Activated CD4-positive, alpha-beta T cell treated with anti-CD3 and anti-CD28 coated beads, Interleukin-2, amount 50 U/mL, for 24 hours (primary cell): ENCODE measurements at places on chromosomes 5 and 9.

GRCh38 chr9:708551-709432, 132.7 kb upstream of the DMRT1 start:
- DNase-seq: no peak

DNA sequence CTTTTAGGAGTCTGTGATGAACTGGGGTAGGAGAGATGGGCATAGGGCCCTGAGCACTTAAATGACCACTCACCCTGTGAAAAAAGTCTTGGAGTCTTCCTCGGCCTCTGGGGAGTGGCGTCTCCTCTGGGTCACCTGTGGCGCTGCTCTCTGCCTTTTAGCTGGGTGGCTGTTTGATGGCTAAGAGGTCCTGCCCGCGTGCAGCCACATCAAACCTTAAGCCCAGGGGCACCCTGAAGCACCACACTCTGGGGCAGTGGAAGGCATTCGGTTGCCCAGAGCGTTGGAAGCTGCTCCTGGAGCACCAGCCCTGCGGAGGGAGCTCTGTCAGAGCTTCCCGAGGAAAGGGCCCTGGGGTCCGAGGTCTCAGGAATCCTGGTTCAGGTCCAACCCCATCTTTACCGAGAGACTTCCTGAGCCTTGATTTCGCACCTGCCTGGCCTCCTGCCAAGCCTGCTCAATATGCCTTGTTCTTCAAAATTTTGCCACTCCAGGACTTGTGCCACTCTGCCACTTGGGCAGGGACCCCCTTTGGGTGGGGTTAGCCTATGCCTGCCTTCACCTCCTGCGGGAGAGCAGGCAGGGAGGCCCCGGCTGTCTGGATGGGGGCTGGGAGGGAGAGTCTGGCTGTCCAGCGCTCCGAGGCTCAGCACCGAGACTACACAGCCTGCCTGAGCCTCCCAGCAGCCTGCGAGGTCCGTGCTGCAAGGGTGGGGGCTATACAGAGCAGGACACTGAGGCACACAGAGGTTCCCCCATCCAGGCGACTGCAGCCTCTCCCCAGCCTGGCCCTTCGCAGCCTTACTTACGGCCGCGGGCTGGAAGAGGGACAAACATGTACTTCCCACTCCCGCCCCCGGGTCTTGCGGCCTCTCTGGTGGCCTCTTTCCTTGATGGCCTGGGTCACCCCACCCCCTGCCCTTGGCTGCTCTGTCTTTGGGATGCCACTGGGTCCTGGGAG, 63.4 kb upstream of the RNU6ATAC start:
- no peak for DNase-seq

GRCh38 chr5:178301641-178302040, 69.0 kb upstream of the PHYKPL start:
- no peak for DNase-seq

GRCh38 chr9:86585422-86586143, 231.4 kb upstream of the TUT7 start:
- DNase-seq: no peak

DNA sequence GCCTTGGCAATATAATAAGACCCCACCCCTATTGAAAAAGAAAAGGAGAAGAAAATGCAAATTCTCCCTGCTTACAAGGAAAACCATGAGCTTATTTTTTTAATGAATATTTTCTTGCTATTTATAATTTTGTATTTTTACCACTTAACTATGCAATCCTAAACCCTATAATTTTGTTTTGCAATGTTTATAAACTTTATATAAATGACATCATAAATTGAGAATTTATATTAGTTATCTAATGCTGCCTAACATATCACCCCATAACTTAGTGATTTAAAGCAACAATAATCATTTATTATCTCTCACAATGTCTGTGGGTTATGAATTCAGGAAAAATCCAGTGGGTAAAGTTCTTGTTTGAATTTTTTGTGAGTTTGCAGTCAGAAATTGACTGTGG, 369.1 kb downstream of the TAF11L14 start:
- DNase-seq: no peak

- DNase-seq: peak; percentile 94
Observed at GRCh38 chr5:71586941-71587765, at the start of gene MCCC2. Gene MCCC2, plus strand, starts transcription at chr5:71587340. Its CDS starts 86 bp downstream, at chr5:71587426.

DNA sequence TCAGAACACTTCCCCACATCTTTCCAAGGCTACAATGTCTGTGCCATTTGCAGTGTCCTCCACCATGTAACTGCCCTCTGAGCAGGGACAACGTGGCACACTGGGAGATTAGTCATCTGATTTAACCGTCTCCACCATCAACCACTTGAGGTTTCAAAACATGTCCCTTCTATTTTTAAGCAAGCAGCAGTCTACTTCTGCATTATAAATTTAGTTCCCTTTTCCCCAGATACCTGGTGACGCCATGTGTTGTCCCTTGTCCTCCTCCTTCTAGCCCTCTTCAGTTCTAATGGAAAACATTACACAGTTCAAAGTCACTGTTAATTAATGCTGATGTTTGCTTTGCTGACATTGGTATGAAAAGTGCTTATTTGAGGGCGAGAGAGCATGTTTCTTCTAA, 52.8 kb downstream of the ATP10B start:
- no peak for DNase-seq

DNA sequence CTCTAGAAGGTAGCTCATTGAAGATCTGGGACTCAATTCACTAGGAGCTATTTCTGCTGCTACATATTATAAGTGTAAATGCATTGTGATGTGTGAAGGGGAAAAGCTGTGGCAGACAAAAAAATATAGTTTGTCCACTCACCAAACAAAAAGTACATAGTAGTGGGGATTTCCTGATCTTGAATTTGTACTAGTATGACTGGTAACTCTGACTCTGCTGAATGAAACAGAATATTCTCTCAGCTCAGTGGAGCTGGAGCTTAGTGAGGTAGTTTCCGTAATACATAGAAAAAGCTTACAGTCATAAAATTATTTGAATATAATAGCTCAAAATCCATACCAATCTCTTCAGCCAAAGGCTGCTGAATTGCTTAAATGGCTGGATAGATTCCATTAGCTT, 455.6 kb upstream of the CD180 start:
- DNase-seq: no peak

DNA sequence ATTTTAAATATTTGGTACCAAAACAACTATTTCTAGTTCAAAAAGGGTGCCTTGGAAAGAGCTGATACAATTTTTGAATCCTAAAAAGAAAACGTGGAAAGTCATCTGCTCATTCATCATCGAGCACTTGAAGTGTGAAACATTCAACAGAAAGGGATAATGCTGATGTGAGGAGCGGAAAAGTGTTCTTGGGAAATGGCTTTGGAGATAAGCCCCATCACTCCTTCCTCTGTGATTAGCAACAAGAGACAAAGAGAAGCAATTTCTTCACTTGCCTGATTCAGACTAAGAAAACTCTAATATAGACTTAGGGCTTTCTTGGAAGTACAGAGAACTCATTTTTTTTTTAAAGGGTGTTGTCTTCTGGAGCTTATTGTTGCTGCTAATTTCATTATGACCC, 74.9 kb downstream of the C9orf152 start:
- no peak for DNase-seq

GRCh38 chr9:90878562-90878961, 76.9 kb downstream of the SYK start:
- DNase-seq: no peak

DNA sequence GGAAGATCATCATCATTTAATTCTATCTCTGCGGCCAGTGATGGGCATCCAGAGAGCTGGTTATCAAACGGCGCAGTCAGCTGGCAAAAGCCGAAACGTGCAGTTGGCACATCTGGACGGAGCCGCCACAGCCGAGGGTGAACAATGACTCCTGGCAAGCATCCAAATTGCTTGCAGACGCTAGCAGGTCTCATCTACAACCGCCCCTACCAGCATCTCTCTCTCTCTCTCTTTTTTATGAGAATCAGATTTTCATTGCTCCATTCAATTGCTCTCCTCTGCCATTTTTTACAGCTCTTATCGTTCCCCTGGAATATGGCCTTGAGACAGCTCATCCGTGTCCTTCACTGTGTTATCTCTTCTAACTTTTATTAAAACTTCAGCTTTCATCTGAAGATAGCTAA, 165.2 kb downstream of the MAPKAP1 start:
- no peak for DNase-seq

- DNase-seq: no peak
Observed at GRCh38 chr5:40847525-40847924, 6.4 kb downstream of the CARD6 start.

DNA sequence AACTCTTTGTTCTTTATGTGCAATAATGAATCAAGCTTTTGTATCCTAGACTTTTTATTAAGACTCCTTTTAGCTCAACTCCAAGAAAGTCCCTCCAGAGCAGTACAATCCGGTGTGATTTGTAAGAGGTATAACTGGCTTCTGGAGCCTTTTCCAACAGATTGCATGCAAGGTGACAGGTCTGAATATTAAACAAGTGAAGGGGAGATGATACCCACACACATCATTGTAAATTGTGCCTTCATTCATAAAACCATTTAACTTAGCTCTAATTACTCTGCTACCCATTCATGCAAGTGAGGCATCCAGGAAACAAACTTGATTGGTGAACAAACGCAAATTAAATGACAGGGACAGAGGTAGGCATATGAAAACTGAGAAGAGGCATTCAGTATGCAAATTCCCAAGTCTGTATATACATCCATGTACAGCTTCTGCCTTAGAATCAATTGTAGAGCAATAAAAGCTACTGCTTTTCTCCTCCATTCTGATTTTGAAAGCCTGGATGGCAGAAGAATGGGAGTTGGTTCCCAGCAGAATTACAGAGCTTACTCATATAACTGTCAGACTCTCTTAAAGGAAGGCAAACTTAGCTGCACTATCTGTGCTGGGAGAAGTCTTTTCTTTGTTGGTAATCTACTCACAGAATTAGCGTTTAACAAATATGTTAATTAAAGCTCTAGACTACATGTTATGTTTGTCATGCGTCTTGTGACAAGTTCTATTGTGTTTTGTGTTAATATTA, 261.0 kb upstream of the CDH6 start:
- no peak for DNase-seq

DNA sequence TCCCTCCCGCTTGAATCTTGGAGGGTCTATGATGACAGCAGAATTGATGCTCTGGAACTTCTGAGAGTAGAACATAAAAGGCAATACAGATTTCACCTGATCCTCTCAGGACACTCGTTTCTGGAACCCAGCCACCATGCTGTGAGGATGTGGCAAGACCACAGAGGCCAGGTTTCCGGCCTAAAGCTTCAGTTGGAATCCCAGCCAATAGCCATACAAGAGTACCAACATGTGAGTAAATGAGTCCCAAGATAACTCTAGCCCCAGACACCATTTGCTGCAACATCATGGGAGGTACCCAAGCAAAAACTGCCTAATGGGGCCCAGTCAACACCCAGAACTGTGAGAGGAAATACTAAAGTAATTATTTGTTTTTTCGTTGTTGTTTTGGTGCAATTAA, 65.7 kb upstream of the MARCHF11 start:
- no peak for DNase-seq

DNA sequence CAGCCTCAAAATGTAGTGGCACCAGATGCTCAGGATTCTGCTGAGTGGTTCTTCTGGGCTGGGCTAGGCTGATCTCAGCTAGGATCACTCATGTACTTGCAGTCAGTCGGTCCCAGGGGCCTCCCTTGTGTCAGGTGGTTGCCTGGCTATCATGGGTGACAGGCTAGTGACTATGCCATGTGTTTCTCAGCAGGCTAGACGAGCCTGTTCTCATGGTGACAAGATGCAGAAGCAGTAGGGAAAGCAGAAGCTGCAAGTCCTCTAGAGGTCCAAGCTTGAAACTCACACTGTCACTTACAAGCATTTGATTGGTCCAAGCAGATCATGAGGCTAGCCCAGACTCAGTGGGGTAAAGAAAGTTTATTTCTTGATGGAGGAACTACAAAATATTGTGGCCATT, 15.2 kb upstream of the KCNMB1 start:
- DNase-seq: no peak

GRCh38 chr9:5895782-5896181, 5.1 kb downstream of the MLANA start:
- no peak for DNase-seq

- DNase-seq: no peak
Observed at GRCh38 chr9:14314929-14315874, 1.3 kb upstream of the NFIB start.

- no peak for DNase-seq
Observed at GRCh38 chr9:33351547-33351946, 50.8 kb downstream of the AQP7 start.

DNA sequence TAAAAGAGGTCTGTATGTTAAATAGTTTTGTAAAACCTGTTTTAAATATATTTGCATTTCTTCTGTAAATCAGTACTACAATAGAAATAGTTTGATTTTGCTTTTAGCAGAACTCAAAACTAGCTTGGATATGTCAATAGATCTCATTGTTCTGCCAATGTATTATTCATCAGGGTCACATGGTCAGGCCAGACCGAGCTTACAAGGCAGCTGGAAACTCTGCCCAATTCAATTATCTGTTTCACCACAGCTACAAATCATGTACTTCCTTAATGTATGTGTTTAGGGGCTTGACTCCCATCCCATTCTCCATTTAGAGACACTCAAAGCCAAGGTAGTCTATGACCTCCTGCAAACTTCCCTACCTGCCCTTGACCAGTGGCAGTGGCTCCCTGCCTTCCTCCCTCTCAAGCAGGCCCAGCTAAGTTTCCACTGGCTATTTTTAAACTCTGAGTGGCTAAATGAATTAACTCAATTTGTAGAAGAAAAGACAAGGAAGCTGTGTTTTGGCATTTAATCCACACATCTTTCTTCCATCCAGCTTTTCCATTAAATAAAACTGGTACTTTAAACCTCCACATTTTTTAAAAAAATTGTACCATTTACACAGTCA, 46.4 kb upstream of the SELENOP start:
- no peak for DNase-seq

DNA sequence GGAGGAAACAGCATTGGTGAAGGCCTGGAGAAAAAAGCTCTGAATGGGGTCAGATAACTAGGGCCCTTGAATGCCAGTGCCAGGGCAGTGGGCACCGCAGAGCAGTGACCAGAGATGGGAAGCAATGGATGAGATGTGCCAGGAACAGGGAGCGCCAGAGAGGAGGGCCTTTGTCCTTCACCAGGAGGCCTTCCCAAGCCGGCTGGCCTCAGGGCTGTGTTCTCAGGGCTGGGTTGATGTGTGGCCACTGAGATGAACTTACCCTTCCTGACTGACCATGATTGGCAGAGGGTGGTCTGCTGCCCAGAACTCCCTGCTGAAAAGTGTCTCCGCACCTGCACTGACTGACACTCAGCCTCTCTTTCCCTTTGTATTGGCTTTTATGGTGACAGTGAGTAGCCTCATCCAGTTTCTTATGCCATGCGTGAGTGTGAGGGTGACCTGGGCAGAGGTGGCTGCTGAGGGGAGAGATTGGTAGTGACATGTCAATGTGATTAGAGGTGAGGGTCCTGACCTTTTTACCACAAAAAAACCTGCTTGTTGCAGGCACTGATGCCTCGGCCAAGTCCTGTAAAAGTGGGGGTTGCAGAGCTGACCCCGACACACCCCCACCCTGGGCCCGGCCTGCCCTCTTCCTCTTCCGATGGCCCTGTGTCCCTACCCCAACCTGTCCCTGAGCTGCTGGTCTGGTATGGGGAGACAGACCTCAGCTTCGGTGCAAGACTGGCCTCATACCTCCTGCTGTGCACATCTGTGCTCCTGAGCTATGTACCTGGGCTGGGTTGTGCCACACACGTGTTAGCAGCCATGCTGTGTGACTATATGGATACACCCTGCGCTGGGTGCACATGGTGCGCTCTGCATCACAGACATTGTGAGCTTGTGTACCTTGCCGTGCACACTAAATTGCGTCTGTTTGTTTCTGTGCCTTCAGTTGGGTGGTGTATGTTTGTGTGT, 57.1 kb upstream of the PSD2 start:
- DNase-seq: no peak

- DNase-seq: no peak
Observed at GRCh38 chr5:16784088-16784487, 152.0 kb downstream of the MYO10 start.

- no peak for DNase-seq
Observed at GRCh38 chr5:155746367-155747038, 580.5 kb upstream of the SGCD start.
